ENCODE measurements at places on chromosomes 11 and 22.

- peak; percentile 24 for DNase-seq
Observed at GRCh38 chr11:80155412-80156017, 714.7 kb upstream of the TENM4 start.

- no peak for DNase-seq
Observed at GRCh38 chr11:117733316-117733715, 63.7 kb downstream of the DSCAML1 start.

- no peak for DNase-seq
Observed at GRCh38 chr11:92753161-92753560, 216.3 kb upstream of the MTNR1B start.

GRCh38 chr22:41745968-41746367 is 46.7 kb downstream of the MEI1 start:
- no peak for DNase-seq

GRCh38 chr11:36447947-36448346 is 62.1 kb downstream of the TRAF6 start:
- no peak for DNase-seq

GRCh38 chr11:127119356-127119755 is 118.8 kb upstream of the KIRREL3 start:
- DNase-seq: no peak

GRCh38 chr11:104852811-104853210 is 45.4 kb downstream of the CASP12 start:
- DNase-seq: no peak

All from SK-N-SH (cell line).